Cardiac septum (tissue), 1 donor: ENCODE measurements at places on chromosomes 1 and 21. TPM values are rescaled to one million over a fixed set of nuclear protein-coding genes. Genes with fewer than 3 reads are reported as not detected.

DNA sequence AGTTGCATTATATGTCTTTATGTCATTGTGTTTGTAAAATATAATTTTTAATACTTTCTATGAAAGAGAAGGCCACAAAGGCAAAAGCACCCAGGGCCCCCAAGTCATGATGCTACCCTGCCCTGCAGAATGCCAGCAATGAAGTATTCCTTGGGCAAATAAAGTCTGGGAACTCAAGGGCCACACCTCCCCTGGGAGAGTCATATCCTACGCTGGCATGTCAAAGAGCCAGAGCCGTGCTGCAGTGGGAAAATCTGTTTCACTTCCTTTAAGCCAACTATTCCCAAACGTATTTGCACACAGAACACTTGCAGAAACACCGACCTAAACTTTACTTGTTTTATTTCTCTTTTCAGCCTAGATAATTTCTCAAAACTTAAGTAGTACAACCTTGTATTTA is 98.4 kb upstream of the KAZN start:
- no peak for DNase-seq

DNA sequence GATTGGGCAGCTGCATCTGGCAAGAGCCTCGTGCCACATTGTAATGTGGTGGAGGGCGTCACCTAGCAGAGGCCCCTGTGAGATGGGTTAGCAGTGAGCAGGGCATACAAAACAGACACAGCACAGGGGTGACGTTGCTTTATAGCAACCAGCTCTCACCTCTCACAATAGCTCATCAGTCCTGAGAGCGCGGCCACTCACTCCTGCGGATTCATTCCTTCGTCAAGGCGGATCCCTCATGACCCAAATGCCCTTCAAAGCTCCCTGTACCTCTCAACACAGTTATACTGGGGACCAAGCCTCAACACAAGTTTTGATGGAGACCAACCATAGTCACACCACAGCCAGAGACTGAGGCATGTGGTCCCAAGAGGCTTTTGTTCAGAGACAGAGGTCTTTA is 22.9 kb downstream of the SLC37A1 start:
- DNase-seq, result no peak

DNA sequence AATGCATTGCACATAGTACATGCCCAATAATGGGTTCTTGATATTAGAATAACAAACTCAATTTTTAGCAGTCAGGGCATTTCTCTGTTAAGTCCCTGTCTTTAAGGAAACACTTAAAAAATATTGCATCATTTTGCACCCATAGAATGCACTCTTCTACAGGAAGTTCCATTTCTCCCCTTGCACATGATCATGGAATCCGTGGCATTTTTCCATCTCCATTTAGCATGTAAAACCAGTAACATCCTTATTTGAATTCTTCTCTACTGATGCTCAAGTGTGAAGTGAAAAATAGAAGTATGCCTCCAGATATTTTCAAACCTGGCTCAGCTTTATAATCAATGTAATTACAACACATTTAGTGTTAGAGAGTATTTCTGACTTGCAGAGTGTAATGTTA is 192.8 kb downstream of the RWDD3 start:
- DNase-seq, result no peak

HCRTR1 gene
- total RNA-seq, result not detected

DNA sequence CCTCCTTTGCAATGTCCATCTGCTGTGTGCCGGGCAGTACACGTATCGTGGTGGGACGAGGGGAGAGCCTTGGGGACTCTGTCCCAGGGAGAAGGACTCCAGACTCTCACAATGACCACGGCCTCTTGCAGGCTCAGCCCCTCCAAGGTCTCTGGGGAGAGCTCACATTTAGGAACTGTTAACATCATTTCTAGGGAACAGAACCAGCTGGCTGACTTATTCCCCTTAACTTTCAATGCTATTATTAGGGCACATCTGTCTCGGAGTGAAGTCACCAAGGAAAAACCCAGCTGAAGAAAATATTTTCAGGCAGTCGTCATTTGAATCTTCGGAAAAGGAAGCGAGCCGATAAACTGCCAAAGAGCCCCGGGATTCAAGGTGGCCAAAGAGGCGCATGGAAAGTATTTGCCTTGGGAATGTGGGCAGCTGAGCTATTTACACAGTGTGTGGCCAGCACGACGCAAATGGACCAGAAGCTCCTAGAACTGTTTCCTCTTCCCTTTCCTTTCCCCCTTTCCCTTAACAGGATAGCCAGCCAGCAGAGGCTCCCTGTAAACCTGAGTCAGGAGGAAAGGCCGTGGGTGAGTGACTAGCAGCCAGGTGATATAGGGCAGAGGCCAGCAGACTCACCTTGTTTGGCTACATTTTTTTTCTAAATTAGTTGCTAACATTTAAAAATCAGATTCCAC is 74.5 kb downstream of the ITPKB start:
- no peak for DNase-seq

DNA sequence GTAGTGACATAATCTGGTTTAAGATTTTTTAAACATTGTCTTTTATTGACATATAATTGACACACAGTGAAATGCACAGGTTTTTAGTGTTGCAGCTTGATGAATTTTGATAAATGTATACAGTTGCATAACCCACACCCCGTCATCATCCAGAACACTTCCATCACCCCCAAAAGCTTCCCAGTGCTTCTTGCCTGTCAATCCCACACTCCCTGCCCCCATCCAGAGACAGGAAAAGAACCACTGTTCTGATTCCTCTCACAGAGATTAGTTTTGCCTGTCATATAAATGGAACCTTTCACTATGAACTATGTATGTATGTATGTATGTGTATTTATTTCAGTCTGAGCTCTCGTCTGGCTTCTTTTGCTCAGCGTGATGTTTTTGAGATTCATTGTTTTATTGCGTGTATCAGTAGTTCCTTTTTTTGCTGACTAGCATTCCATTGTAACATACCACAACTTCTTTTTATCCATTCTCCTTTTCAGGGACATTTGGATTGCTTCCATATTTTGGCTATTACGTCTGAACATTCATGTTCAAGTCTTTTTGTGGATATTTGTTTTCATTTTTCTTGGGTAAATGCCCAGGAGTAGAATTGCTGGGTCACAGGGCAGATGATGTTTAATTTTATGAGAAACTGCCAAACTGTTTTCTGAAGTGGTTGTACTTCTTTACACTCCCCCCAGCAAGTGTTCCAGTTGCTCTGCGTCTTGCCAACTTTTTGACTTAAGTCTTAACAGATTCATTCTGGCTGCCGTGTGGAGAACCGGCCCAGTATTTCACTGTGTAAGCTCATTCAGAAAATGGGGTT is 8.7 kb downstream of the UBIAD1 start:
- no peak for DNase-seq

GRCh38 chr1:44250068-44250781 is 37.0 kb downstream of the DMAP1 start:
- DNase-seq, result peak; percentile 83

GRCh38 chr1:243293941-243294722 is 38.3 kb downstream of the SDCCAG8 start:
- no peak for DNase-seq

DNA sequence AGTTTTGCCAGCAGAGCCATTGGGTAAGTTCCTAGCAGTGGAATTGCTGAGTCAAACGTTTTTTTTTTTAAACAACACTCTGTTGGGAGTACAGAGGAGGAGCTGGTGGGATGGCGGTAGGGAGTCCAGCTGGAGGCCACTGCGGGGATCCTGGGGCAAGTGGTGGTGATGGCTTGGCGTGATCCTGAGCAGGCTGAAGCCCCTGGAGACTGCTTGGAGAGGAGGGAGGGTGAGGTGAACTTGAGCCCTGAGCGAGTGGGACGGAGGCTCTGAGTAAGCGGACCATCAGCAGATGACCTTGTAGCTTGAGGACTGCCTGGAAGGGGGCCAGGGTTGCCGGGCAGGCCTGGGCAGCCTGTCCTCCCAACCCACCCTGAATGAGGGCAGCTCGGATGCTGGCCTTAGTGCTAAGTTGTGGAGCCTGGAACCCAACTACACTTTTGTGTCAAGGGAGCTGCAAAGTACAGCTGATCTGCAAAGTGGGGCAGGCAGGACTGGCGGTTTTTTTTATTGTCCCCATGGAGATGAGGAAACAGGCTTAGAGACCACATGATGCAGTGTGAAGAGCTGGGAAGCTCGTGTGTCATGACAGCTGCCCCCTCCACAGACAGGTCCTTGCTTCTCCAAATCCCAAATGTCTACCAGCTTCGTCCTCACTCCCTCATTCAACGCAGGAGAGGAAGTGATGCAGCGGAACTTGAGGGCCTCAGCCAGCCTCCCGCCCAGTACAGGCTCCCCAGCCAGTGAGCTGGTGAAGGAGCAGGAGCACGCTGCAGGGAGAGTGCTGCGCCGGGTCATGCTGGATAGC is 20.2 kb downstream of the MRPL37 start:
- peak; percentile 82 for DNase-seq

LAMB3 gene
- 3.6 TPM for total RNA-seq

CEP85 gene
- total RNA-seq, result 25.8 TPM

GRCh38 chr1:194813096-194813495 is 1626.7 kb upstream of the B3GALT2 start:
- no peak for DNase-seq

C1orf115 gene
- 5.5 TPM for total RNA-seq

DNA sequence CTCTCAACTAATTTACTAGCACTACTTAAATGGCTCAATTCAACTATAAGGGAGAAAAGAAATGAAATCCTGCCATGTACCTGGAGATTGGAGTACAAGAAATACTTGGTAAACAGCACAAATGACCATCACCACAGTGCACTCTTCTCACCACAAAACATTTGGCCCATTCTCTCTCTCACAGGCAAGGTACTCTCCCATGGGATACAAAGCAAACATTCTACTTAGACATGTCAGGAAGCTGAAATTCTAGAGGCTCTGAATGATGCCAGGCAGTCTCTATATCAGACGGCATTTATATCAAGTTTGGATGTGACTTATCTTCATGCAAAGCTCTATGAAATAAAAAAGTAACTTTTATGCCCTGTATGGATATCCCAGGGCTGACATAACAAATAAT is 72.5 kb downstream of the DPT start:
- no peak for DNase-seq

DNA sequence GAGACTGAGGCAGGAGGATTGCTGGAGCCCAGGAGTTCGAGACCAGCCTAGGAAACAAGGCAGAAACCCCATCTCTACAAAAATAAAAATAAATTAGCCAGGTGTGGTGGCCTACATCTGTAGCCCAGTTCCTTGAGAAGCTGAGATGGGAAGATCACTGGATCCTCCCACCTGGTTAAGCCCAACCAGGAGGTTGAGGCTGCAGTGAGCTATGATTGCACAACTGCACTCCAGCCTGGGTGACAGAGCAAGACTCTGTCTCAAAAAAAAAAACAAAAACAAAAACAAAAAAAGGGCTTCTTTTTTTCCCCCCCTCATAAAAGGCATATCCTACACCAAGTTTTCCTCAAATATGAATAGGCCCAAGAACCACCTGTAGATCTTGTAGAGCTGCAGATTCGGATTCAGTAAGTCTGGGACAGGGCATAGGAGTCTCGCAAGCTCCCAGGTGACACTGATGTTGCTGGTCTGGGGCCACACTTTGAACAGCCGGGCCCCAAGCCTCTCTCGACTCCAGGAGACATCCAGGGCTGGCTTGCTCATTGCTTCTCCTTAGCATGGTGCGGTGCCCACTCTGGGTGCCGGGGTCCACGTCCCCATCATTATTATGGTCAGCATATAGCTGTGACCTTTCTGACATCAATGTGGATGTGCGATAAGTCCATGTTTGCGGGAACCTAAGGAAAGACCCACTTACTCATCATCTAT is 22.1 kb upstream of the UMODL1 start:
- DNase-seq, result no peak

MIS18A gene
- 2.6 TPM for total RNA-seq

NDUFS5 gene
- 519 TPM for total RNA-seq
